ENCODE measurements at places on chromosomes 7 and 10. TPM values are rescaled to one million over a fixed set of nuclear protein-coding genes. Genes with fewer than 3 reads are reported as not detected.

DNA sequence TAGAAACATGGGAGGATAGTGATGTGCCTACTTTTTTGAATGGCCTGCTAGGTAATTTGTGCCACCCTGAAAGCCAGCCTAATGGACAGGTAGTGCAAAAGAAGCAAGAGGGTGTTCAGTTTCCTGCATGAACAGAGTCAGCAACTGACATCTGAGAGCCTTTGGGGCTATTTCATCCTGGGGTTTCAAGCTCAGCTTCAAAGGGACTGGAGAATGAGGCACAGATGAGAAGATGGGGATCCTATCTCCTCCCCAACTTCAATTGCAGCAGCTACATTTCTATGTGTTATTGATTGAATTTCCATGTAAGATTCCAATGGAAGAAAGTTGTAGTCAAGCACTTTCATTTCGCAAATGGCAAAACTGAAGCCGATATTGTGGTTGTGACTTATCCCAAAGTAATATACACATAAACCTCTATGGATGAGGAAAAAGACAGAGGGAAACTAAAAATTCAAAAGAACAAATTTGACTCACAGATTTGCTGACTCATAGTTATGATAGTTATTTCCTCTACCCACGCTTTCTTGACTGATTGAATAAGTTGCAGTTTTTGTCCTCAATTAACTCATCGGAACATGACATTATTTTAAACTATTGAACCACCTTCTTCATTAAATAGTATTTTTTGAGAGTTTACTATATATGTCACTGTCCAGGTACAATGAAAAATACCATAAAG lies 42.6 kb upstream of the NRP1 start:
- peak overlapping the region; percentile 37 for H3K27ac ChIP-seq
- H3K27me3 ChIP-seq = no peaks in the 10 kb centered on the region
- no peaks in the 10 kb centered on the region for H3K36me3 ChIP-seq
- peaks cover 20% of the 10 kb centered on the region for H3K4me1 ChIP-seq

GRCh38 chr10:72260239-72260975 lies 13.3 kb upstream of the DDIT4 start:
- H3K27me3 ChIP-seq = no peaks in the 10 kb centered on the region
- H3K4me3 ChIP-seq = peak overlapping the region; percentile 46
- no peaks in the 10 kb centered on the region for H3K36me3 ChIP-seq
- H3K4me1 ChIP-seq = peaks cover 73% of the 10 kb centered on the region
- no peak for DNase-seq

- H3K27me3 ChIP-seq = no peaks in the 10 kb centered on the region
- H3K27ac ChIP-seq = no peak overlapping the region
- no peaks in the 10 kb centered on the region for H3K36me3 ChIP-seq
These were observed 128.3 kb downstream of the NEBL start for GRCh38 chr10:20768843-20769242.

- H3K4me3 ChIP-seq = no peak overlapping the region
- no peaks in the 10 kb centered on the region for H3K36me3 ChIP-seq
- no peaks in the 10 kb centered on the region for H3K27me3 ChIP-seq
- no peak for DNase-seq
- H3K27ac ChIP-seq = no peak overlapping the region
These were observed 119.3 kb upstream of the ACBD5 start for GRCh38 chr10:27359792-27360355.

GRCh38 chr7:50362712-50363282 lies 58.3 kb downstream of the IKZF1 start:
- H3K27me3 ChIP-seq = 0 out of 2 replicates have a peak, but pooled peaks cover 3% of the 10 kb centered on the region
- no peak overlapping the region for H3K27ac ChIP-seq
- H3K36me3 ChIP-seq = no peaks in the 10 kb centered on the region
- no peak for DNase-seq
- H3K4me1 ChIP-seq = peaks cover 3% of the 10 kb centered on the region
- H3K4me3 ChIP-seq = no peak overlapping the region

- H3K4me3 ChIP-seq = no peak overlapping the region
- DNase-seq = no peak
- no peak overlapping the region for H3K27ac ChIP-seq
- no peaks in the 10 kb centered on the region for H3K36me3 ChIP-seq
These were observed 142.3 kb downstream of the ARHGAP22 start for GRCh38 chr10:48462482-48463020.

GRCh38 chr7:116188-116981 lies 76.0 kb upstream of the FAM20C start:
- H3K27me3 ChIP-seq = no peaks in the 10 kb centered on the region
- DNase-seq = no peak
- H3K4me1 ChIP-seq = no peaks in the 10 kb centered on the region
- no peak overlapping the region for H3K27ac ChIP-seq
- H3K4me3 ChIP-seq = no peak overlapping the region

DNA sequence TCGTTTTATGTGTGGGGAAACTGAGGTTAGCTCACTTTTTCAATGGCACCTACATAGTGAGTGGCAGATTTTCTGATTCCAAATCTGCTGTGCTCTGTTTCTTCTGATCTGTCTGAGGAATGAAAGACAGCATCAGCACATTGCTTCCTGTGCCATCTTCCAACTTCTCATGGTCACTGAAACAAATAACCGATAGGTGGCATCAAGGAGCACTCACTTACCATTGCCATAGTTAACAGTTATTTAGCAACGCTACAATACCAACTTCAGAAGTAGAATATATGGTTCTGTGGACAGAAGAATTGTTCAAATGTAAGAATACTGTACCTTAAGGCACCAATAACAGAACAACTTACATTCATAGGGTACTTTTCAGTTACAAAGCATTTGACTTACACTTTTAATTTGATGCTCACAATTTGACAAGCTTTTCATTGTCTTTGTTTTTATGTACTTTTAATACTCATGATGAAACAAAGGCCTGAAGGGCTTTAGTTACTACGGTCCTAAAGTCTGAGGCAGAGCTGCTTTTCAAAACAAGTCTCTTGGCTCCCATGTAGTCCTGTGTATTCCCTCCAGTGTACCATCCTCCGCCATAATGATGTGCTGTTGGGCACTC lies 228.9 kb upstream of the TCF7L2 start:
- no peaks in the 10 kb centered on the region for H3K36me3 ChIP-seq
- no peak overlapping the region for H3K27ac ChIP-seq
- H3K27me3 ChIP-seq = no peaks in the 10 kb centered on the region
- DNase-seq = peak; percentile 51
- H3K4me3 ChIP-seq = no peak overlapping the region
- peaks cover 14% of the 10 kb centered on the region for H3K4me1 ChIP-seq

DNA sequence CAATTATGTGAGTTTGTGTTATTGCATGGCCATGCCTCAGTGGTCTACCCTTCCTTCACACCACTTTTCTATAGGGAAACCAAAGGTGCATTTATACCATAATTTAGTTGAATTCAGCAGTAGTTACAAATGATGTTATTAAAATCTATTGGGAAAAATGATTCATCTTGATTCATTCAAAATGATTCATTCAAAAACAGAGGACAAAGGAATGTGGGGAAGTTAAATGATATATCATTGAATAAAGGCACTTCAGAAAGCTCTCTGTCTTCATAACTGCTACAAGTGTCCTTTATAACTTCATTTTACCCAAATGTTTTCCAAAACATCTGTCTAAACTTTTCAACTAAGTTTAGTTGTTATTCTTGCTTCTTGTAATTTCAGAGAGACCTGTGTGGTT lies 722.9 kb downstream of the GRM8 start:
- no peak for DNase-seq
- H3K4me3 ChIP-seq = no peak overlapping the region
- no peaks in the 10 kb centered on the region for H3K27me3 ChIP-seq

DNA sequence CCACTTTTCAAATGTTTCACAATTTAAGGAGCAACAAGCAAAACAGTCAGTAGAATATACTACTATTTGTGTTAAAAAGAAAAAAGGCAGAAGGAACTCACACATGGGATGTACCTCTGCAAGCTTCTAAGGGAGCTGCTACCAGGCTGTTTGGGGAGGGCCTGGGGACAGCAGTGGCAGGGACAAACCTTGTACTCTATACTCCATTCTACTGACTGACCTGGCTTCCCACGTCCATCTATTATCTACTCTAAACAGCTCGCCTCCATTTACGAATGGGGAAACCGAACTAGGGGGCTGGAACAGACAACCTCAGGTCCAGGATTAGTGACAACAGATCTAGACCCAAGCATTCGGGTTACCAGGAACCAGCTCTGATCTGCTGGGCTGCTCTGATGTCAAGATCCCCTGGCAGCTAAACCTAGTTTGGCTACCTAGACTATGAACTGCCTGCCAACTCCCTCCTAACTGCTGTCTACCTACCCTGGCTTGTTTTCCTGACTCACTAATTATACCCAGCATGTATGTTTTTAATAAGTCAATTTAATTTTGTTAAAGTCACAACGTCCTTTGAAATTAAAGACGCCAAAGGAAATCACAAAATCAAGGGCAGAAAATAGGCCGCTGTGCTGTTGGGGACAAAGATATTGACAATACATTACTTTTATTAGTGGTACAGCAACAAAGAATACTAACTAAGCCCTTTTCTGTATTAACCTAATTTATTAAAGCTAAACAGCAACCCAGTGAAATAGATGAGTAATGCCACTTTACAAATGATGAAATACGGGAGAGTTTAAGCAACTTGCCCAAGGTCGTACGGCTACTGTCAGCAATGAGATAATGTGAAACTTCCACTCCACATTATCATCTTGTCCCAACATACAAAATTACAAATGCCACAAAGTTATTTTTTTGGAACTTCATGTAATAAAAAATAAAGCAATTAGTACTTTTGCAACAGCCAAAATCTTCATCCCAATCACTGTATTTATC lies 5.3 kb downstream of the PSAP start:
- no peak overlapping the region for H3K27ac ChIP-seq
- H3K4me1 ChIP-seq = no peaks in the 10 kb centered on the region
- no peak for DNase-seq
- no peaks in the 10 kb centered on the region for H3K27me3 ChIP-seq
- no peaks in the 10 kb centered on the region for H3K36me3 ChIP-seq
- H3K4me3 ChIP-seq = no peak overlapping the region

The ADRB1 gene
- 0.89 TPM for total RNA-seq

DNA sequence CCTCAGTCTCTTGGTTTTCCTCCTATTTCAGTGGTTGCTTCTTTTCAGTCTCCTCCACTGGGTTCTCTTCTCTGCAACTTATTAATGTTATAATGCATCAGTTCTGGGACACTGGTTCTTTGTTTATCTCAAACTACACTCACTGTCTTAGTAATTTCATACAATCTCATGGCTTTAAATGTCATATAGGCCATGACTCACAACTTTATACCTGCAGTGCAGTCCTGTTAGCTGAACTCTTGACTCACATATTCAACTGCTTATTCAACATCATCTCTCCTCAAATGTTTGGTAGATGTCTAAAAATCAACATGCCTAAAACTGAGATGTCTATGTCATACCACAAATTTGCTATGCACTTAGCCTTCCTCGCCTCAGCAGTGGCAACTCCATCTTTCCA lies 101.2 kb upstream of the PALS2 start:
- no peaks in the 10 kb centered on the region for H3K4me1 ChIP-seq
- no peak overlapping the region for H3K4me3 ChIP-seq
- no peak for DNase-seq
- no peaks in the 10 kb centered on the region for H3K27me3 ChIP-seq
- no peak overlapping the region for H3K27ac ChIP-seq
- H3K36me3 ChIP-seq = no peaks in the 10 kb centered on the region

GRCh38 chr10:117661316-117661715 lies 118.8 kb downstream of the EMX2 start:
- H3K4me3 ChIP-seq = no peak overlapping the region
- H3K4me1 ChIP-seq = no peaks in the 10 kb centered on the region
- DNase-seq = no peak

DNA sequence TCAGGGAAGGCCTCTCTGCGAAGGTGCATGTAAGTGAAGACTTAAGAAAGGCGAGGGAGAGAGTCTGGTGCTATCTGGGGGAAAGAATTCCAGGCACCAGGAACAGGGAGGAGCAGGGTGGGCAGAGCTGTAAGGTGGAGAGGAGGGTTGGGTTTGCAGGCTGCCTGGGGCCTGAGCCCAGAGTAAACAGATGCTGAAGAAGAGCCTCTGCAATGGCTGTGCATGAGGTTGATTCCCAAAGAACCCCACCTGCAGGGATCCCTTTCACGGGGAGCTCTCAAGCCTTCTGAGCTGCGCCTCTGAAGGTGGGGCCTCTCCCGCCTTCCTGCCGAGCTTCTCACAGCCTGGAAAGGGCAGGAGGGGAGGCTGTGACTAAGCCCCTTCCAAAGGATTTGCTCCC lies 115.1 kb downstream of the RNF216 start:
- H3K27me3 ChIP-seq = no peaks in the 10 kb centered on the region
- no peak overlapping the region for H3K4me3 ChIP-seq
- no peak overlapping the region for H3K27ac ChIP-seq

GRCh38 chr7:130560972-130561371 lies 69.1 kb downstream of the MEST start:
- no peak overlapping the region for H3K4me3 ChIP-seq
- DNase-seq = peak; percentile 26
- H3K27ac ChIP-seq = no peak overlapping the region
- no peaks in the 10 kb centered on the region for H3K27me3 ChIP-seq
- no peaks in the 10 kb centered on the region for H3K36me3 ChIP-seq

GRCh38 chr7:135224027-135224426 lies 9.6 kb upstream of the STRA8 start:
- no peaks in the 10 kb centered on the region for H3K27me3 ChIP-seq
- no peak overlapping the region for H3K27ac ChIP-seq
- no peak for DNase-seq
- H3K36me3 ChIP-seq = no peaks in the 10 kb centered on the region
- no peaks in the 10 kb centered on the region for H3K4me1 ChIP-seq

DNA sequence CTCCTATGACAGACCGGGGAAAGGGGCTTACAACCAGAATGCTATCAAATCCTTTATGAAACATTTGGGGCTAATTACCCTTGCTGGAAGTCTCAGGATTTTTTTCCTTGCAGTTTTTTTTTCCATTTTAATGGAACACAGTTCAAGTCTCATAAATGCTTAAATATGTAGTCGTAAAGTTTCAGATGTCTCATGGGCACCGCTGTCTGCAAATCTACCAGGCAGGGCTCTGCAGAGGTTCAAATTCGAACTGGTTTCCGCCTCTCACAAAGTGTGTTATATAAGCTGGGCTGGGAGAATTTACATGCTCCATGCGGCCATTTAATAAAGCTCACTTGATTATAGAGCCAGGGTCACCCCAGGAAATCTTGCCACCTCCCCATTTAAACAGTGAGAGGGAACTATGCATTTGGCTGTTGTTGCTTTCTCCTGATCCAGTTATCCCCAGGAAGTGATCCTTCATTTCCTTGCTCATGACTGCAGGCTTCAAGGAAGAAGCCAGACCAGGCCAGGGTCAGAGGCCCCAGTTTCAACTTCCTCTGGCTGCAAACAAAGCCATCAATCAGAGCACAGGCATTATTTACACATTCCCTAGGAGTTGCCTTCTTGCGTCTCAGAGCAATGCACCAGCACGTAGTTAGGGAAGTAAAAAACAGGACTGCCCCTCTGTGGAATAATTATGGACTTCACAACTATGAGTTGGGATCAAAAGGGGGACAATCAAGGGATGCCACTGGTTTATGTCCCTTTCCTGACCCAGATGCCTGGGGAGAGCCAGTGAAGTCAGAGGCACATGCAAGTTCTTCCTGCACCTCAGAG lies 358.8 kb downstream of the PRPF18 start:
- H3K27me3 ChIP-seq = peaks cover 14% of the 10 kb centered on the region
- no peak for DNase-seq
- H3K27ac ChIP-seq = no peak overlapping the region
- H3K4me3 ChIP-seq = no peak overlapping the region
- peaks cover 4% of the 10 kb centered on the region for H3K4me1 ChIP-seq

The TSPAN13 gene
- 18.5 TPM for total RNA-seq

The LBX1 gene
- total RNA-seq = not detected

- no peak overlapping the region for H3K4me3 ChIP-seq
- H3K4me1 ChIP-seq = no peaks in the 10 kb centered on the region
- DNase-seq = no peak
- no peaks in the 10 kb centered on the region for H3K36me3 ChIP-seq
These were observed 101.4 kb downstream of the GPAM start for GRCh38 chr10:112082120-112082519.
